CD4-positive, alpha-beta T cell treated with Interleukin-4 for 4 hours (primary cell): ENCODE measurements at places on chromosomes 7 and 10.

- no peak for DNase-seq
Measured at GRCh38 chr10:44436240-44436639, 51.3 kb upstream of the CXCL12 start.

- DNase-seq = no peak
Measured at GRCh38 chr10:133187091-133187905, 27.3 kb downstream of the KNDC1 start.

DNA sequence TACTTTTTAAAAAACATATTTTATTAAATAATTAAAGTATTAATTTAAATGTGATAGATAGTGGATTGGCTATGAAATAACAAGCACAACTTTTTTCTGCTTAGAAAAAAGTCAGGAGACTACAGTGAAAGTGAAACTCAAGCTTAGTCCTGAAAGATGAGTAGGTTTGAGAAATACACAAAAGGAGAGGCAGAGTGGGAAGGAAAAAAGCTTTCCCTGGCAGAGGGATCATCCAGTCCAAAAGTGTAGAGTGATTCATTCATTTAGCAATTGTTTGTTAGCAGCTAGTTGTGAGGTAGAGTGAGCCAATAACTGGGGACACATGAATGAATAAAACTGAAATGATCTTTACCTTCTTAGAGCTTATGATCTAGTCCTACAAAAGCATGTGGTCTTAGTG, 93.5 kb downstream of the FOXP2 start:
- DNase-seq = no peak

DNA sequence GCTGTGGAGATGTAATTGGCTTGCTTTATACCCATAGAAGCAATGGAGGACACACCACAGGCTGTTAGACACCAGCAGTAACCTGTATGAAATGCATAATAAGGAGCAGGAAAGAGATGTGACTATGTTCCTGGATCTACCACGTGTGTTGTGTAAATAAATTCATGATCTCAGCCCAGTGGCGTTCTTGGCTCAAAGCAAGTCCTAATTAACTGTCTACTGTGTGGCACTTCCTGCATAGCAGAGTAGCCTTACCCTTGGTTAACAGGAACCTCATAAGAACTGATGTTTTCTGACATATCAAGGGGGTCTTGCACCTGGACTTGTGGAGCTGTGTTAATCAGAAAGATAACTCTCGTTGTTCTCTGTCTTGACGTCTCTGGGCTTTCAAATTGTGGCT, 25.7 kb upstream of the FAM180A start:
- no peak for DNase-seq

GRCh38 chr10:299969-300368, 164.7 kb downstream of the ZMYND11 start:
- no peak for DNase-seq

DNA sequence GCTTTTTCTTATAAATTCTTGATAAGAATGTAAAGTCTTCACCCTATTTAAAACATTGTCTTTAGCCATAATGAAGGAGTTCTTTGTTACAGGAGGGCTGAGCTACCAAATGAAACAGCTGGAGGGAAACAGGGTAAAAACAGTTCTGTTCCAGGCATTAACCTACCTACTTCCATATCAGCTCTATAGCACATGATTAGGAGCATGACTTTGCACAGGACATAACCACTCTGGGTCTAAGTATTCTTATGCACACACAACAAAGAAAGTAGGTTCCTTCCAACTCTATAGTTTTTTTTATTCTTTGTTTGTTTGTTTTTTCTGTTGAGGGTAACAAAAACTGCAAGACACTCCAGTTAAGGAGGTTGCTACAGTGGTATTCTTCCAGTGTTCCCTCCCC, 52.7 kb downstream of the SCIN start:
- DNase-seq = no peak

DNA sequence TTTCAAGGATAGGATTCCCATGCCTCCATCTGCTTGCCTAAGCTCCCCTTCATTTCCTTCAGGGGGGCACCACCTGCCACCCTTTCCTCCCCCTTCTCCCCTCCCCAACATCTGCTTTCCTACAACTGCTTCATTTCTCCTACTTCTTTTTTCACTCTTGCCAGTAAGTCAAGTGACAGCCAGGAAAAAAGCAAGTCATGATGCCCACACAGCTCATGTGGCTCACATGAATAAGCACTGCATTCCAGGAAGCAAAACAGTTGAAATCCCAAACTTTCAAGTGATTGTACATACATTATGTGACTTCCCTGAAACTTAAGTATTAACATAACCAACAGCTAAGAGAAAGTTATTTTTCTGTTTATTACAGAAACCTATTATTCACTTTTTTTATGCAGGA, 78.6 kb downstream of the TNS3 start:
- no peak for DNase-seq

DNA sequence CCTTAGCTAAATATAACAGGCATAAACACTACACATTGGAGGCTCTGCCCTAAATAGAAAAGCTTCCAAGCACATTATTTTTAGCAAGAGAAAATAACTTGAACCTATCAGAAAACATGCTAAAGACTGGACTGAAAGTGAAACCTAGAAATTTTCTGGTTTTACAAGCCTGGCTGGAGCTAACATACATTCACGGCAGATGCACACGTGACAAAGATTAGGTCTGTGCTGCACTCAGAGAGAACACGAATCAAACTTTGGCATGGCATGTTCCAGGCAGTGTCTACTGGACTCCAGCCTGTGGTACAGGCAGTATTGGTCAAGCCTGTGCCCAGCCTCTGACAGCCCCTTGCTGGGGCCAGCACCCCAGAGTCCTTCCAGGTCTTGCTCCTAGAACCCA, 94.1 kb upstream of the PCBD1 start:
- DNase-seq = no peak

DNA sequence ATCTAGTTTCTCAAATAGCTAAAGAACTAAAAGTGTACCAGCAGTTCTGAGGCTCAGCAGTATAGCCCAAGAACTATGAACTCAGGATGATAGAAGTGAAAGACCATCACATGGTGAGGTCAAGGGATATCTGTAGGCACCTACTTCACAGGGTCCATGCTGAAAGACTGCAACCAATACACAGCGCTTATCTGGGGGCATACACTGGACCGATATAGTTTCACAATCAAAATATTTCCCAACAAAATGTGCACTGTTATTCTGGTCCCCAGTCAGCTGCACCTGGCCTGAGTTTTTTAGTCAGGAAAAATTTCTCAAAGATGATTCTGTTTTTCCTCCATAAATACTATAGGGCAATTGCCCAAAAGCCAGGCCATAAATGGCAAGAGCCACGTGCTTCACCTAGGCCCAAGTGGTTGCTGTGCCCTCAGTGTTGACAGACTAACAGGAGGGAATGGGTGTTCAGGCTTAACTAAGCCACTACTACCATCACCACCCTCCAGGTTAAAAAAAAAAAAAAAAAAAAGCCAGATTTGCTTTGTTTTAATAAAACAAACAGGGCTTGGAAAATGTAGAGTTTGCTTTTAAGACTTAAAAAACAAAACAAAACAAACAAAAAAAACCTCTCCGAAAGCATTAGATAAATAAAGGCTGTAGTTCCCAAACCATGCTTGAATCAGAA, 58.5 kb downstream of the OGDH start:
- no peak for DNase-seq

- no peak for DNase-seq
Measured at GRCh38 chr7:32453341-32454011, 36.7 kb downstream of the LSM5 start.

DNA sequence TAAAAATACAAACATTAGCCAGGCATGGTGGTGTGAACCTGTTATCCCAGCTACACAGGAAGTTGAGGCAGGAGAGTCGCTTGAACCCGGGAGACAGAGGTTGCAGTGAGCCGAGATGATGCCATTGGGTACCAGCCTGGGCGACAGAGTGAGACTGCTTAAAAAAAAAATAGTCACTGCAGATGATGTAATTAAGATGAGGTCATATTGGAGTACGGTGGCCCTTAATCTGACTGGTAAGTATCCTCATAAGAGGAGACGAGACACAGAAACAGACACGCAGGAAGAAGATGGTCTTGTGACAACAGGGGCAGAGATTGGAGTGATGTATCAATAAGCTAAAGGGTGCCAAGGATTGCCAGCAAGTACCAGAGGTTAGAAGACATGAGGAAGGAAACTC, 156.0 kb downstream of the FAM107B start:
- DNase-seq = no peak

- DNase-seq = no peak
Measured at GRCh38 chr7:147765301-147765700, 825.3 kb upstream of the C7orf33 start.

GRCh38 chr7:23468526-23469149, 1.7 kb downstream of the IGF2BP3 start:
- DNase-seq = no peak

DNA sequence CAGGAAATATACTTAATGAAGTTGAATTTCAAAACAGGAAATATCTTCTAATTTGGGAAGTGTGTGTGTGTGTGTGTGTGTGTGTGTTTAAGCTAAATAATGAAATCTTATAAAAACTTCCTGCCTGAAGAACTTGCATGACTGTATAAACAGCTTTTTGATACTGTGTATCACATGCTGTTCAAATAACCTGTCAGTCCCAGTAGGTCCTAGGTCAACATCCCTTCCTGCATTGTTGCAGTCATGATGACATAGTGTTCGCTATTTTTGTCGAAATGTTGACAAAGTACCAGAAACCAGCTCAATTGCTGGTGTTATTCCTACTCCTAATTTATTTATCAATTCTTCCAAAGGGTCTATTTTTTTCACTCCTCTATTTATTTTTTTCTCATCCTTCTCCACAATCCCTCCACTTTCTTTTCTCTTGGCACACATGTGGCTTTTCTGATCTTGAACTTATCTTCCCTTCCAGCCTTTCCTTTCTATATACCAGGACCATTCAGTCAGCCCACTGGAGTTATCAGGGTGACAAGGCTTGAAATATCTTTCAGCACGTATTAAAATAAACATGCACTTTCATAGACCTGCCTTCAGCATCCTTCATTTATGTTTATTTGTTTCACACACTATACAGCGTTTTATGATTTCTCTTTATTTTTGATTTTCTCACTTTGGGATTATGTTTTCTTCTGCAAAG, 115.8 kb downstream of the PLXDC2 start:
- DNase-seq = no peak
